B cell (primary cell): ENCODE measurements at places on chromosomes 12 and 14. TPM values are rescaled to one million over a fixed set of nuclear protein-coding genes. Genes with fewer than 3 reads are reported as not detected.
A peak's percentile ranks its signal among the peaks of the same experiment; 100 is the strongest.

GRCh38 chr12:66428261-66428660 is 126.0 kb downstream of the HELB start:
- no peak for DNase-seq

- no peak for DNase-seq
These were observed 86.4 kb upstream of the NTF3 start for GRCh38 chr12:5345534-5345933.

GRCh38 chr12:43294916-43295315 is 257.1 kb downstream of the ADAMTS20 start:
- DNase-seq: no peak

- no peak for DNase-seq
These were observed 183.3 kb downstream of the SSPN start for GRCh38 chr12:26378711-26379110.

- peak; percentile 3 for DNase-seq
These were observed 319.9 kb downstream of the TMEM121 start for GRCh38 chr14:105846312-105846711.

DNA sequence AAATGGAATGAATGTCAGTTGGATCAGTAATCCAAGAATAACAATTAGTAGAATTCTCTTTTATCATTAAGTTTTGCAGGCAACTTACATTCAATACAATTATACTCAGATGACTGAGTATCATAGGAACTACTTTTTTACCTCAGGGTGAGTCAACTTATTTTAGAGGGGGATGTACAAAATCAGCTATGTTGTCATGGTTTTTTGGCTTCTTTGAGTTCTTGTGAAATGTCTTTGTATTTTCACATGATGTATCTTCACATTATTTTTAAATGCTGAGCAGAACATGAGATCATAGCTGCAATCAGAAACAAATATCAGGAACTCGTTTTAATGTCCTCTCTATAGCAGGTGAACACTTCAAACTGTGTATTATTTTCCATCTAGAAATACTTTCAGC is 65.3 kb upstream of the PTPRR start:
- no peak for DNase-seq

DNA sequence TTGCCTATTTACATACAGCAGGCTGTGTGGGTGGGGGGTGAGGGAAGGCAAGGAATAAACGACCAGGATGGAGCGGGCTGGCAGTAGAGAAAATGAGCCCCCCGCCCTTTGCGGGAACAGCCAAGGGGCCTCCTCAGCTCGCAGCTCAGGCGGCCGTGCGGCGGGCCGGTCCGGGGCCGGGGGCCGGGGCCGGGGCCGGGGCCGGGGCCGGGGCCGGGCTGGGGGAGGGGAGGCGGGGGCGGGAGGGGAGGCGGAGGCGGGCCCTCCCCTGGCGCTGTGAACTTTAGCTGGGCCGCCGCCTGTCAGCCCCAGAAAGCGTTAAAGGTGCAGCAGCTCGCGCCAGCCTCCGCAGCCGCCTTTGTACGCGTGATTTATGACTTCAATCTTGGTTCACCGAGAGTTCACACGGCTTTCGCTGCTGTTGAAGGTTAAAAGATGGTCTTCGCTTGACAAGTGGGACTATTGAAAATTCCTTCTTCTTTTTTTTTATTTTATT is 28.8 kb downstream of the HOXC4 start:
- DNase-seq: peak; percentile 56

DNA sequence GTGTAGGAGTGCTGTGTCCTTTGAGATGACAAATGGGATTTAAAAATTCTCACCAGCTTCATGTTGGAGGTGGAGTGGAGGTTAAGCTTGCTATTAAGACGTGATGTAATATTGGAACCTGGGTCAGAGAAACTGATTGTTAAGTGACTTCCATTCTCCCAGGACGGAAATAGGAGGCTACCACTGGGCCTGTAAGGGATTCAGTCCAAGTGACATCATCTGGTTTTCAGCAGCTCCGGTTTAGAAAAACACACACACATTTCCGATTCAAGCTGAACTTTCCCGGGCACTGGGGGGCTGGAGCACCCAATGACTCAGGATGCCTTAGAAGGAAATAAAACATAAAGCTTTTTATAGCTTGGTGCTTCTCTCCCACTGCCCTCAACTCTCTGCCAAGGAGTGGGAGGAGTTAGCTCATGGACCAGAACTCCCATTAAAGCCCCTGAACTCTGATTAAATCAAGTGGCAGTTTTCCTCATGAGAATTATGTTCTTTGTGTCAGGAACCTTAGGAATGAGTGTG is 12.4 kb downstream of the CALM1 start:
- DNase-seq: no peak

The CERS5 gene
- 32.3 and 39.5 TPM in 2 replicates for polyA plus RNA-seq

The IFNG-AS1 gene
- 1.8 and 5.5 TPM in 2 replicates for polyA plus RNA-seq
